ENCODE measurements at places on chromosomes 6 and 20.

GRCh38 chr20:54228841-54229240, 21.0 kb downstream of the PFDN4 start:
- no peak for DNase-seq

- DNase-seq: no peak
These were observed 5.0 kb downstream of the COL21A1 start for GRCh38 chr6:56242346-56242745.

DNA sequence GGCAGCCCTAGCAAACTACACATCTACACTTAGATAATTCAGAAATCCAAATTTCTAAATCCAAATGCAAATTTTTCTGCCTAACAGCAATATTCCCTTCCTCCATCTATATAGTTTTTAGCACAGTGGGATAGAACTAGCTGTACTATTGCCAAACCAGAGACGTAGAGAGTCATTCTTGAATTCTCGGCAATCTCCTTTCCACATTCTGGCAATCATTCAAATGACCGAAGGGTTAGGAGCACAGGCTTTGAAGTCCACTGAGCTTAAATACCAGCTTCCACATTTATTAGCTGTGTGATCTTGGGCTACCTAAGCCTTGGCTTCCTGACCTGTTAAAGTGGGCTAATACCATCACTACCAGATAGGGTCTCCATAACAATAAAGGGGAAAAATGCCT, 3.1 kb upstream of the RPS12 start:
- no peak for DNase-seq

GRCh38 chr6:122042960-122043735, 356.3 kb upstream of the HSF2 start:
- DNase-seq: no peak

DNA sequence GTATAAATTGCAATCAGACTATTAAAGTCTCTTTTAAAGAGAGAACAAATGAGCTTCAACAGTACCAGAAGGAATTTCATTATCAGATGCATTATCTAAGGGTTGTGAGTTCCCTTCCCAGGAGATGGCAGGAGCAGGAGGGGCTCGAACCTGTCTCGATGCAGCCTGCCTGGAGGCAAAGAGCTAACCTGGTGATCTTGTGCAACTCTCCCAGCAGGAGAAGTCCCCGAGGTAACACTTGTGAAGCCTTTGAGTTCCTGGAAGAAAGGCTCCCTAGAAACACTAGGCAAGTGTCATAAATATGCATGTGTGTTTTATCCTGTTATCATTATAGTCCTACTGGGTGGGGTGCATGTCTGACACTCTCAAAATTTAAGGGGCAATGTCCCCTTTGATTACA, 232.2 kb upstream of the ARID1B start:
- DNase-seq: no peak

DNA sequence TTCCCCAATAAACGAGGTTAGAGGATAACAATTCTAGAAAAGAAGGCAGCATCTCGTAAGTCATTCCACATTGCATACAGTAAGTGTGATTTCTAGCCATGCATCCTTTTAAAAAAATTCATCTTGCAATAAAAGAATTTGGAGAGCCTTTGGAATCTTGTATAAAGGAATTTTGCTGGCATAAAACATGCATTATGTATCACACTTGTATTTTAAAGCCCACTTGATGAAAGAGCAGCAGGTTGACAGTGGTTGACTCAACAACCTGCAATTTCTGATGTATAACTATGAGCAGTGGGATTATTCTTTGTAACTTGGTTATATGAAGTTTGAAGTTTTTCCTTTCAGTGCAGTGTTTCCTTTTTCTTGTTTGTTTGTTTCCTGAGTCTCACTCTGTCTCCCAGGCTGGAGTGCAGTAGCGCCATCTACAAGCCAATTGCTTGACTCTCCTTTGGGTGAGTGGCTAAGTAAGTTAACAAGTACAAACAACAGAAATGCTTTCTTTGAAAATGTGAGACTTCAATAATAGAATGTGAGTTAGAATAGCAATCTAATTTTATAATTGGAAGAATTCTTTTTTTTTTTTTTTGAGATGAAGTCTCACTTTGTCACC, 39.9 kb downstream of the JARID2 start:
- DNase-seq: no peak

DNA sequence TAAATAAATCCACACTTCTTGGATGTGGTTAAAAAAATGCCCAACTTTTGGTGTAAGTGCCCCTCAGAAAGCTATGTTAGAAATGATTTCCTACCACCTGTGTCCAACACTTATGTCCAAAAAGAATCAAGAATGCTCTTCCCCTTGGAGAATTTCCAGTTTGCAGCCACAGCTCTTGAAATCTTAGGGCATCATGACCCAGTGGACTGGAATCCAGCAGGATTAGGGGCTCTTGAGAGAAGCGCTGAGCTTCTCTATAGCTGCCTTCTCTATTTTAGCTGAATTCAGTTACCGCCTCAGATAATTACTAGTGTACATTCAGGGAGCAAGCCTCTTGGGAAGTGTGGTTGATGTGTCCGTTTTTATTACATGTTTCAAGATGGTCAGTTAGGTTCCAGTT, 2.5 kb downstream of the PHACTR1 start:
- no peak for DNase-seq

GRCh38 chr6:5481033-5481432, 219.7 kb downstream of the FARS2 start:
- DNase-seq: no peak

DNA sequence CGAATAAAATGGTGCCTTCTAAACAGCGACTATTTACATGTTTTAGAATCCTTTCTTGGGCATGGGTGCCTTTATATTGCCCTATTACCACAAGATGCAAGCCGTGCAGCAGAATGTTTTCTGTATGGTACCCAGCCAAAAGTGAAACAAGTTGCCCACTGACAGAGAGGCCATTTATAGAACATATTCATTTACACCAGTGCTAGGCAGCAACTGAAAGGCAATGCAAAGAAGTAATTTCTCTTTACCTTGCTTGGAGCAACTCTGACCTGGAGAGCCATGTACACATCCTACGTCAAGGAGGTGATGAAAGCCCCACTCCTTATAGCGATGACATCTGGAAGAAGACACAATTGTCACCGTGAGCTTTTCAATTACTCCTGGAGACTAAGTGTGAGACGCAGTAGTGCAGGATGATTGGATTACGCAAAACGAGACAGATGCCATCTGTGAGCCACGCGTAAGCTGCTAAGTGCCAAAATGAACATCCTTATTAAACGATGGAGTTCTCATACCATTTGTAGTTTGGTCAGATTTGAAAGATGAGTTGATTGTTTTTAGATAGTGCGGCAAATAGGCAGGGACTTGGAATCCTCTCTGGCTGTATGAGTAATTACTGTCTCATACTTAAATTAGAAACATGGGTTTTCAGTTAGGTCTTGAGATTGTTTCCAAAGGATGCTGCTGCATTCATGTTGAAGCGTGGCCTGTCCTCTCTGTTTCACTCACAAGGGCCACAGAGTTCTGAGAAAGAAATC, at the start of gene TMEM244:
Gene TMEM244 (minus strand): TSS at position 408 of the 758 bp plus-strand sequence. CDS start 127 bp downstream, at position 281.
- DNase-seq: no peak

DNA sequence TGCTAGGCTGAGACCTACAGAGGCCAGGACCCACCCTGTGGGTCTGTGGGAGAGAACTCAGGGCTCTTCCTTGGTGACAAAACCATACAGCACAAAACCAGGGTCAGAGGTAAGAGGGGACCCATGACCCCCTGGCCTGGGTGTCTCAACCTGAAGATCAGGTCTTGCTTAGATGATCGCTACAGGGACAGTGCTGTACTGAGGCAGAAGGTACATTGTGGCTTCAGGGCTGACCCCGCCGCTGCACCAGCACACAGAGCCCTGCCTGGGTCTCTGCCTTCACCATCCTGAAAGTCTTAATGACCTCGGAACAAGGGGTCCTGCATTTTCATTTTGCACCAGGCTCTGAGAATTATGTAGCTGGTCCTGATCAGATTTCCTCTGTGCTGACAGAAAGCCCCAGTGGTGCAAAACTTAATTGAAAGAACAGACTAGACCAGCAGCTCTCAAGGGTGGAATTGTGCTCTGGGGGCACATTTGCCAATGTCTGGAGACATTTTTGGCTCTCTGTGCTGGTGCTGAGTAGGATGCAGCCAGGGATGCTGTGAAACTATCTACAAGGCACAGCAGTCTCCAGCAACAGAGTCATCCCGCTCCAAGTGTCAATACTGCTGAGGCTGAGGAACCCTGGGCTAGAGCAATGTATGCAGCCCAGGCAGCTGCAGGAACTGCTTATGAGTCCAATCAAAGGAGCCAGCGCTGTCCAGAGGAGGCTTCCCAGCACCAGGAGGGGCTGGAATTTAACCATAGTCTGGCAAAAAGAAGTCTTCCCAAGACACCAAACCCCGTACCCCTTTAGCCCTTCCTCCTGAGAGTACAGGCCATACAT, 254.9 kb downstream of the ERMARD start:
- no peak for DNase-seq

DNA sequence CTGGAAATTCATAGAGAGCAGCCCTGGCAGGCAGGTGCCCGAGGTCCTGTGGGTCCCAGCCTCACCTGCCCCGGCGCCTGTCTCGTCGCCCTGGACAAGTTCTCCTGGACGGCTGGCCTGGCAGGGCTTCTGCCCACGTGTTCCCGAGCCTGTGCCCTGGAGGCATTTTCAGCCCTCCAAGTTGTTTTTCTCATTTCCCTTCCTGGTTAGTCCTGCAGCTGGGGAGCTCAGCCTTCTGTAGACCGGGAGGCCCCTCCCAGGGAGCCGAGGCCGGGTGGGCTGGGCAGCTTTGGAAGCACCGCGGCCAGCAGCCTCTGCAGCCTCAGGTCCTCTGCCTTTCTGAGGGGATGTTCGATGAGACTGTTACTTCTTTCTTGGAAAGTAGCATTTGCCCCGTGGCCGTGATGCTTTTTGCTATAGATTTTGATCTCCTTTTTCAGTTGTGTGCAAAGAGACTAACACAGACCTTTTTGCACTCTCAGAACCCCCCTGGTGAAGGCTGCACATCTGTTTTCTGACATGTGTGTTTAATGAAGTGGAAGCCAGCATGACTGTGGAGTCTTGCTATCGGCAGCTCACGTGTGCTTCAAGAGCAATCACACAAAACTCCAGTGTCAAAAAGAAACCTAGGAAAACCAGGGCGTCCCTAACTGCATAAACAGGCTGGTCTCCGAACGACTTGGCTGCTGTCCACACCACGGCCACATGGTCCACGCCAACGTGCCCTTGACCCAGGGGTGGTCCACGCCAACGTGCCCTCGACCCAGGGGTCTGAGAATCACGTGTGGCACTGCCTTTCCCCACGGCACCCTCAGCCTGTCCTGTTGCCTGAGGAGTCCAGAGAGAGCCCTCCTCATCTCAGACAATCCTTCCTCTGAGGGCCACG, 207.5 kb downstream of the SMOC2 start:
- no peak for DNase-seq

DNA sequence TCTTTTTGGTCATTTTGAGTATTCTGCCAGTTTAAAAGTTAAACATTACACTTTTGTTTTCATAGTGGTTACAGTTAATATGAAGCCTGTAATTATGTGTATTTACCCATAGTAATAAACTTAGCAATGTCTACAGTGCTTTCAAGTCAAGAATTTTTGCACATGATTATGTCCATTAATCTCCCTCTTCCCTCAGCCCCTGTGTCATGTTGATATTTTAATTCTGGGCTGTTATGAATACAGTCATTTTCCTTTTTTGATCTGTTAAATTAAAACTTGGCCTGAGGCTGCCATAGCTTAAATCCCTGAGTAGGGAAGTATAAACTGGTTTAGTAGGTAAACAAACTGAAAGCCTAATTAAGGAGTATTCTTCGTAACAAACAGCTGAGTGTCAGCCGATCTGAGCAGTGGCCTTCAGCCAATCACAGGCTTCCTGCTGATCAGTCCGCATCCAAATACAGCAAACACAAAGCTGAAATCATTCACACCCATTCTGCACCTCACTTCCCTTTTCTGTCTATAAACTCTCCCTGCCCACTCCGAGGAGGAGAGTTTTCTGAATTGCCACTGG, 9.5 kb upstream of the SFT2D1 start:
- DNase-seq: no peak

DNA sequence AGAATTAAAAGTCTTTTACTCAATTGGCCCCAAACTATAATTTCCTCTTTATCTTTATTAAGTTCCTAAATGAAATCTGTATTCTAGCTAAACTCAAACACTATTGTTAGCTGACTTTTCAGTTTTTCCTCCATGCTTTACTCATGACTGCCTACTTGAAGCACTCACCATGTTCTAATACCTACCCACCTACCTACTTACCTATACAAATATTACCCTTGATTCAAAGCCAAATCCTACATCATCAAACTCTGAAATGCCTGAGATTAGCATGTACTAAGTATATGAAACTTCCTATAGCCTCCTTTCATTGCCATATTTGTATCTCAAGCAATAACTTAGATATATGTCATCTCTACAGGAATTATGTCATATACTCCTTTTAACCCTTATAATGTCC, 259.7 kb downstream of the HDGFL1 start:
- DNase-seq: no peak

DNA sequence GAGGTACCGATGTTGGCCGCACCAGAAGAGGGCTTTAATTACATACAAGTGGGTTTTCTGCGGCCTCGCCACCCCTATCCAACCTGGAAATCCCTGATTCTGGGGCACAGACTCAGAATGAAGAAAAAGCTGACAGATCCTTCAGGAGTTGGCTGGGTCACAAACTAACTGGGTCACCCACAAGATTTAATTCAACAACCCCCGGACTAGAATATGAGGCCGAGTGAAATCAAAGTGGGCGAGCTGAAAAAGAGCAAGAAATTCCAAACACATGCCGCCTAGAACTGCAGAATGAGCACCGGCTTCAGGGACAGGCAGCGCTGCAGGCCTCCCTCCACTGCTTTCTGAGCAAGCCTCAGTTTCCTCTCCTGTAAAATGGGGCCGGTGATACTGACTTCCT, 30.0 kb downstream of the GRM4 start:
- DNase-seq: no peak

- no peak for DNase-seq
These were observed 97.2 kb upstream of the HDAC2 start for GRCh38 chr6:114068116-114068515.

DNA sequence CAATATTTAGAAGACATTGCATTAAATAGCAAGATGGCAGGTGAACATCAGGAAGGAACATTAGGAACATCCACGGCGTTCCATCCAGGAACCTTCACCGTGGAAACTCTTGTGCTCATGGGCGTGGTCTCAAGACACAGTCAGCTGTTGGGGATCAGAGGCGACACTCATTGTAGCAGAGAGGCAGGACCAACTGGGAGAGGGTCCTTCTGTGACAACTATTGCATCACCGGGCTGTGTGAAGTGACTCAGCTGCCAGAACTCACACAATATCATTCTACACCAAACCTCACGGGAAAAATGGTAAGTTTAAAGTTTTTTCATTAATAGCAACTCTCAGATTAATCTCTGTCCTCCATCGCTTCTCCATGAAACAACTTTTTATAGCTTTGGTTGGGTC, 334.8 kb upstream of the SULF2 start:
- DNase-seq: no peak

DNA sequence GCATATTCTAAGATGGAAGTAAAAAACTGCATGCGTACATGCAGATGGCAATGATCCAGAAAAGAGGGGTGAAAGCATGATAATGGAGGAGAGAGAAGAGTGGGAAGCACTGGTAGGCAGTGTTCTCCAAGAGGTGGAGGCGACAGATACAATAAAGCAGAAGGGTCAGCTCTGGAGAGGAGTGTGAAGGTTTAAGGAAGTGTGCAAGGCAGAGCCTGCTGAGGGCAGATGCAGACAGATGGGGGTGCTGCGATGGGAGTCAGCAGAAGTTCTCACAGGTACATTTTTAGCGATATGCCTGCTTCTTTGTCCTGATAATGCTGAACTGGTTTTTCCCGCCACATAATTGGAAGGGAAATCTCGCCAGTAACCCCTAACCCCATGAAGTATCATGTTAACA, 81.1 kb upstream of the C6orf118 start:
- DNase-seq: no peak

Data from neuronal stem cell (in vitro differentiated cells).